ENCODE measurements at places on chromosomes 16 and 17. TPM values are rescaled to one million over a fixed set of nuclear protein-coding genes. Genes with fewer than 3 reads are reported as not detected.
A peak's percentile ranks its signal among the peaks of the same experiment; 100 is the strongest.

GRCh38 chr17:44039829-44040635, 25.3 kb upstream of the TMEM101 start:
- H3K27me3 ChIP-seq = no peaks in the 10 kb centered on the region
- no peak overlapping the region for H3K4me3 ChIP-seq
- peak overlapping the region; percentile 65 for H3K27ac ChIP-seq
- DNase-seq = peak; percentile 57
- peaks cover 39% of the 10 kb centered on the region for H3K4me1 ChIP-seq

GRIN2C gene
- total RNA-seq = not detected

DNA sequence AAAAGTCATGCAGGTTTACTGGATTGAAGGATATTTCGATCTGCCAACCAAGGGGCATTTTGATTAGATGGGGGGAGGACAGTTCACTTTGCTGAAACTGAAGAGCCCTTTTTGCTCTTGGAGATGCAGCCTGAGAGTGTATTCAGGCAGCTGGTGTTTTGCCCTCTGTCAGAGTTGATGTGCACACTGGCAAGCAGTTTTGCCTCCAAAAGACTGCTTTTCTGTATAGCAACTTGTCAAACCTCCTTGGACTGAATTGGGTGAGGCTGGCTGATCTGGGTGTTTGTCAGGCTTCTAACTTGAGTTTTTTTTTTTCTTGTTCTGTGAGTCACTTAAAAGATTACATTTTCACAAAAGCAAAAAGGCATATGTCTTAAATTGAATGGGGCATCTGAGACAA, 22.6 kb upstream of the ANKFN1 start:
- DNase-seq = peak; percentile 35
- no peak overlapping the region for H3K4me3 ChIP-seq
- peaks cover 22% of the 10 kb centered on the region for H3K4me1 ChIP-seq
- no peaks in the 10 kb centered on the region for H3K36me3 ChIP-seq

DNA sequence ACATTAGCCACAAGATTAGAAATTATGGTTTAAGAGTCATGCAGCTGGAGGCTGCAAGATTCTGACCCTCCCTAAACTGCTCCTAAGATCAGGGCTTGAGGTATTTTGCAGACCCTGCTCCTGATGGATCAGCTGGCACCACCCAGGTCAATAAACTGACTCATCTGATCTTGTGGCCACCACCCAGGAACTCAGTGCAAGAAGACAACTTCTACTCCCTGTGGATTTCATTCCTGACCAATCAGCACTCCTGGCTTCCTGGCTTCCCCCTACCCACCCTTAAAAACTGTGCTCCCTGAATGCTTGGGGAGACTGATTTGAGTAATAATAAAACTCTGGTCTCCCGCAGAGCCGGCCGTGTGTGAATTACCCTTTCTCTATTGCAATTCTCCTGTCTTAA, 25.0 kb upstream of the MILR1 start:
- H3K27ac ChIP-seq = no peak overlapping the region
- DNase-seq = peak; percentile 20
- H3K36me3 ChIP-seq = no peaks in the 10 kb centered on the region
- H3K4me1 ChIP-seq = peaks cover 6% of the 10 kb centered on the region

GRCh38 chr16:49994006-49994405, 31.0 kb upstream of the CNEP1R1 start:
- no peak for DNase-seq
- no peaks in the 10 kb centered on the region for H3K27me3 ChIP-seq
- H3K27ac ChIP-seq = no peak overlapping the region
